ENCODE measurements at places on chromosomes 13 and 19.

DNA sequence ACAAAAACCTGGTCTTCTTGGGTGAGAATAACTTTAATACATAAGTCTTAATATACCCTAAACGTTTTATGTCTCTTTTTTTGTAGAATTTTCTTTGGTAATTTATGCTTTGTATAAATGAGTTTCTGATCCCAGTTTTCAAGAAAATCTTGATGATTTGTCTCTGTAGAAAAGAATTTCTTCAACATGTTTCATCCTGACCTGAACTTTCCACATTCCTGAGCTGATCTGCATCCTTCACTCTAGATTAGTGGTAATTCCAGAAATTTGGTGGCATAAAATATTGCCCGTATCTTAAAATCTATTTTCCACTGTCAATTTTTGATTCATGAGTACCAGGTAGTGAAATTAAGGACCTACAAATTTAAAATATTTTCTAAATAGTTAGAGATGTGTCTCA lies 16.3 kb downstream of the ZNF714 start:
- no peak for DNase-seq

- no peak for DNase-seq
Measured at GRCh38 chr19:11332822-11333221, 6.6 kb downstream of the RAB3D start.

GRCh38 chr19:52570000-52570861 lies at the start of gene ZNF701:
Gene ZNF701 (plus strand): TSS chr19:52570287. CDS start chr19:52574148, 3,861 bp downstream.
- peak; percentile 91 for DNase-seq

DNA sequence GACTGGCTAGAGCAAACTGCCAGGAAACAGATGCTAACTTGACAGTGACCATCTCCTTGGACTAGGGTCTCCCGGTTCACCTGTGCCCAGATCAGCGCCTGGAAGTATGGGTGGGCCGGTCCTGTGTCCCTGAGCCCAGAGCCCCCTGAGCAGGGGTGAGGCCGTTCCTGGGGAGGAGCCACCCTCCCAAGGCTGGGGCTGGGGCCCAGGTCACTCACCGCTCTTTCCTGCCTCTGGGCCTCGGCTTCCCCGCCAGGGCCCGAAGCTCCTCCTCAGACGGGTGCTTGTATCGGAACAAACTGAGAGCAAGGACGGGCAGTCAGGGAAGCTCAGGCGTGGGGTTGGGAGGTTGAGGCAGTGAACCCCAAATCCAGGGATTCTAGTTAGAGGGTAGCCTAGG lies 5.4 kb downstream of the TMEM161A start:
- DNase-seq, result no peak

DNA sequence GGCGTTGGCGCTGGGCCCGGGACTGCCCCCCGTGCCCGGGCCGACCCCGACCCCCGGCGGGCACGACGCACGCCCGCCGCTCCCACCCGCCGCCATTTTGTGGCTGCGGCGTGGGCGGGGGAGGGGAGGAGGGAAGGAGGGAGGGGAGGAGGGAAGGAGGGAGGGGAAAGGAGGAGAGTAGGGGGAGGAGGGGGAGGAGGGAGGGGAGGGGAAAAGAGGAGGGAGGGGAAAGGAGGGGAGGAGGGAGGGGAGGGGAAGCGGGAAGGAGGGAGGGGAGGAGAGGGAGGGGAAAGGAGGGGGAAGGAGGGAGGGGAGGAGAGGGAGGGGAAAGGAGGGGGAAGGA lies at the start of gene BTBD2:
TSS of gene BTBD2 (minus strand) at position 107 of the 343 bp plus-strand sequence. CDS start at position 96, 11 bp downstream.
- DNase-seq, result peak; percentile 67

- no peak for DNase-seq
Measured at GRCh38 chr13:112799394-112799793, 109.6 kb downstream of the ATP11A start.

GRCh38 chr13:33087091-33087490 lies 70.9 kb downstream of the KL start:
- DNase-seq, result no peak

GRCh38 chr13:39433651-39434050 lies 169.3 kb downstream of the LHFPL6 start:
- no peak for DNase-seq

DNA sequence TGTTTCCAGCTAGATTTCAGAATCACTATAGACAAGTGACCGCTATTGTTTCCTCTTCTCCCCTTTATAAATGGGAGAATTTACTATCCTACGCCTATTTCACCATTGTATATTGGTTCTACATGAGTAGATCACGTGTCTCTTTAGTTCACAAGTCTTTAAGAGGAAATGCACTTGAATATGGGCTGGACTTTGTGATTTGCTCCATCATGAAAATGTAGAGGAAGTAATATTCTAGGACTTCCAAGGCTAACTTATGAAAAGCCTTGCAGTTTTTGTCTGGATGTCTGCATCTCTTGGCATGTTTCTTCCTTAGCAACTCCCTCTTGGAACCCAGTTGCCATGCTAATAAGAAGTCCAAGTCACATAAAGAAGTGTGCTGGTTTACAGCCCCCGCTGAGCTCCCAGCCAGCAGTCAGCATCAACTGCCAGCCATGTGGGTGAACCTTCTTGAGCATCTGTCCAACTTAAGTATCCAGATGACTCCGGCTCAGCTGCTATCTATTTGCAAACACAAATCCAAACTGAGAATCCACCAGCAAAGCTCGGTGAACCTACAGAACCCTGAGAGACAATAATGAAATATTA lies 4.8 kb upstream of the FBXL3 start:
- no peak for DNase-seq

DNA sequence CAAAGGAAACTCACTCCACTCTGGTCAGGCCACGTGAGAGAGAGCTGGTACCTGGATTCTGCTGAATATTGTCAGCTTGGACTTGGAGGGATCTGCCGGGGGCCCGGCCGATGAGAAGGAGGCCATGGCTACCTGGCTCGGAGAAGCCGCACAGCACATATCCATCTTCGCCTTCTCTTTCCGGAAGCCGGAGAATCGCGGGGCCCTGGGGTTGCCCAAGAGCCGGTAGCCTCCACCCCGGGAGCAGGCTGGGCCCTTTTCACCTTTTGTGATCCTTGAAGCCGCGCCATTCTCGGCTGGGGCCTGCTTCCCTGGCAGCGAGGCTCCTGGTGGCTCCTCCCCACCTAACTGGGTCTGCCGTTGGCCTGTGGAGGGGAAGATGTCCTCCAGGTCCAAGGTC lies 28.9 kb downstream of the ZNF541 start:
- DNase-seq, result no peak

DNA sequence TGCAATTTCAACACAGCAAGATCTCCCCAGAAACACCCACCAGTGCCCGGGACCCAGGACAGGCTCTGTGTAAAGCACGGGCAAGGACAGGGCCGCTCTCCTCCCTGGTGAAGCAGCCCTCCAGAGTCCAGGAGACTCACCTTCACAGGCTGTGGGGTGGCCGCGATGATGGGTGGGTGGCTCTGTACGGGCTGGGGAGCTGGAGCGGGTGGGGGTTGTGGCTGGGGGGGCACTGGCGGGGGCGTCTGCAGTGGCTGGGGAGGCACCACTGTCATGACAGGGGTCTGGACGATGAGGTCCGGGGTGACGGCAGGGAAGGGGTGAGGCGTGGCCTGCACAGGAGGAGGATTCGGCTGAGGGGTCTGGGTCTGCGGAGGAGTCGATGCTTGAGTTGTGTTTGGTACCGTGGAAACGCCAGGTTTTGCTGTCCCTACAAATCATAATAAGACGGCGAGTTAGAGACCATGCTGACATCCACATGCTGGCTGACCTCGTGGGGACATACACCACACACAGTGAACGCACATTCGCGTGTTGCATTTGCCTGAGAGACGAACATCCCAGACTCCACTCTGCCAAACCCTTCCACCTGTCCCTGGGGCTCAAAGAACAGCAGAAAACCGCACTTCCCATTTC lies 33.1 kb upstream of the EPHX3 start:
- no peak for DNase-seq

- DNase-seq, result no peak
Measured at GRCh38 chr19:1063030-1063908, 3.7 kb upstream of the ARHGAP45 start.

DNA sequence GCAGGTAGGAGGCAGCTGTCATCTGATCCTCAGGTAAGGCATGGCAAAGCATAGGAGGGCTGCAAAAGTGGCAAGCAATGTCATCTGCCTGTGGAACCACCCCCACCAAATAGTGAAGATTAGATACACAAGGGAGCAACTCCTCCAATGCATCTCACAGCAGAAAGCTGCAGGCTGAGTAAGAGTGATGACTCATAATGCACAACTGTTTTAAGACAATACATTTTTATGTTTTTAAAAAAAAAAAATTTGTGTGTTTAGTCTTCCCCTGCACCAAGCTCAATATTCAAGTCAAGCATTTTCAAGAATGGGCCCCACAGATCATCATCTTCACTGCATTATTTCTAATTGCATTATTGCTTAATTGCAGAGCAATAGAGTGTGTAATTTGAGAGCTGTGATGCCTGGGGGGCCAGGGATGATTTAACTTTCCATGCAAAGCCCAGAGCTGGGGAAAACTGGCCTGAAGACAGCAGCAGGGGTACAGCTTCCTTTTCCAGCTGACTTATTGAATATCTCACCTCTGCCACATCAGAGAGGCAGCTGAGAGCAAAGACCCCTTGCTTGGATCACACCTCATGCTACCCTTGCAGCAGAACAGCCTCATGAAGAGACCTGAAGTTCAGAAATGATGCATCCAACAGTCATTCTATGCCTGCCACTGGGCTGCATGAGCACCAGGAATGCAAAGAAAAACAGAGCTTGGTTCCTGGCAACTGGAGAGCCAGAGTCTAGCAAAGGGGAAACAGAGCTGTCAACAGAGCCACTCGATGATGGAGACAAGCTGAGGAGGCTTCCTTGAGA lies 22.7 kb upstream of the POP4 start:
- DNase-seq, result no peak

- DNase-seq, result peak; percentile 26
Measured at GRCh38 chr13:78430166-78430791, 173.1 kb downstream of the POU4F1 start.

- DNase-seq, result no peak
Measured at GRCh38 chr13:61727767-61728166, 312.1 kb upstream of the PCDH20 start.

DNA sequence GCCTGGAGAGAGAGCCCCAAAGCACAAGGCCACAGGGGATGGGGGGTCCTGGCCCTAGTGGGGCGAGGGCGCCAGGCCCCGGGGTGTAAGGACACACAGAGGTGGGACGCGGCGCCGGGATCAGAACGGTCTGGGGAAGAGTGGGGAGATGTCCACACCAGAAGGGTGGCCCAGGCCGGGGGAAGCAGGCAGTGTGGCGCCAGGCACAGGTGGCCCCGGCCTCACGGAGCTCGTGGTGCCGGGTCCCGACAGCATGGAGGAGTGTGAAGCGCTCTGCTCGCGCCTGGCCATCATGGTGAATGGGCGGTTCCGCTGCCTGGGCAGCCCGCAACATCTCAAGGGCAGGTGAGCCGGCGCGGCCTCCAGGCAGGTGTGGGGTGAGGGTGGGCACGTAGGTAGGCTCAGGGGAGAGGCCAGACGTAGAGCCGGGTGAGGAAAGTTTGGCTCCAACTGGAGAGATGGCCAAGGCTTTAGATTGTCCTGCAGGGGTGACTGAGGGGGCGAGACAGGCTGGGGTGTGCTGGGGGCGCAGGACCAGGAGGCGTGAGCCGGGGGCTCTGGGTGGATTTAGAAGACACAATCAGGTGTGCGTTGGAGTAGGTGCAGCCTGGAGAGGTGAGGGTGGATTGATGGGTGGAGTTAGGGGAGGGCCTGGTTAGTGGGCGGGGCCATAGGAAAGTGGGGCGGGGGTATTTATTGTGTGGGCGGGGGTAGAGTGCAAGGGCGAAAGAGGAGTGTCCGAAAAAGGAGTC lies 2.9 kb upstream of the ARHGAP45 start:
- no peak for DNase-seq

DNA sequence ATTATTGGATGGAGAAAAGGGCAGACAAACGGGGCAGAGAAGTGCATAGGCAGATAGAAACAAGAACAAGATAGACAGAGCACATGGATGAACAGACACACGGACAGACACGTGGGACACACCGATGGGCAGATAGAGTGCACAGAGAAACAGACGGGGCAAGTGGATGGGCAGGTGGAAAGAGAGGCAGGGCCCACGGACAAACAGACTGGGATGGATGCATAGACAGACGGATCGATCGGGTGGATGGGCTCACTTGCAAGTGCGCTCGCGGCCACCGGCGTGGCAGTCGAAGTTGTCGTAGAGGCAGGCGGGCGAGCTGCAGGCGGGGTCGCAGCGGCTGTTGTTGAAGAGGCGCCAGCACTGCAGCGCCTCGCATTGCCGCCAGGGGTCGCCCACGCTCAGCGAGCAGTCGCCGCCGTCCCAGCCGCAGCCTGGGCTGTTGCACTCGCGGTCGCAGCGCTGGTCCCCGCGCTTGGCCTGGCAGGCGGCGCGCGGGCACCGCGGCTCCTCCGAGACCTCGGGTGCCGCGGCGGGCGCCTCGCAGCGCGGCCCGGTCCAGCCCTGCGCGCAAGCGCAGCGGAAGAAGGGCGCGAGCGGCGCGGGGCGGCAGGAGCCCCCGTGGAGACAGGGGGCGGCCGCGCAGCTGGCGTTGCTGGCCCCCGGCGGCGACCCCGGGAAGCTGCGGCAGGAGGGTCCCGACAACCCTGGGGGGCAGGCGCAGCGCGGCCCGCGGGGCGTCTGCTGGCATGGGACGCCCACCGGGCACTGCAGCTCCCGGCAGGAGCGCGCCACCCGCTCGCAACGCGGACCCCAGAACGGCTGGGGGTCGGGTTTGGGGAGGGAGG lies 23.3 kb downstream of the NOTCH3 start:
- DNase-seq, result peak; percentile 81

GRCh38 chr13:109200556-109200955 lies 571.1 kb downstream of the MYO16 start:
- DNase-seq, result no peak

DNA sequence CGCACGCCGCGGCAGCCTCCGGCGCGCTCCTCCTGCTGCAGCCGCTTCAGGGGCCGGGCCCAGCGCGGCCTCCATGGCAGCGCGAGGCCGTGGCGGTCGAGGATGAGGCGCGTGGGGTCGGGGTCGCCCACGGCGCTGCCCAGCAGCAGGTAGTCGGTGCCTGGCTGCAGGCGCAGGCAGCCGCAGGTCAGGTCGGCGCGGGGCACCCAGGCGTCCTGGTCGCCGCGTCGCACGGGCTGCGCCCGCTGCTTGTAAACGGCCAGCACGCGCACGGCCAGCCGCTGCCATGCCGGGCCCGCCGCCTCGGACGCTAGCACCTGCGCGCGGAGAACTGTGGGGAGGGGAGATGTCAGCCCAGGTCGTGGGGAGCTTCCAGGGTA lies 11.1 kb downstream of the NTN5 start:
- no peak for DNase-seq

DNA sequence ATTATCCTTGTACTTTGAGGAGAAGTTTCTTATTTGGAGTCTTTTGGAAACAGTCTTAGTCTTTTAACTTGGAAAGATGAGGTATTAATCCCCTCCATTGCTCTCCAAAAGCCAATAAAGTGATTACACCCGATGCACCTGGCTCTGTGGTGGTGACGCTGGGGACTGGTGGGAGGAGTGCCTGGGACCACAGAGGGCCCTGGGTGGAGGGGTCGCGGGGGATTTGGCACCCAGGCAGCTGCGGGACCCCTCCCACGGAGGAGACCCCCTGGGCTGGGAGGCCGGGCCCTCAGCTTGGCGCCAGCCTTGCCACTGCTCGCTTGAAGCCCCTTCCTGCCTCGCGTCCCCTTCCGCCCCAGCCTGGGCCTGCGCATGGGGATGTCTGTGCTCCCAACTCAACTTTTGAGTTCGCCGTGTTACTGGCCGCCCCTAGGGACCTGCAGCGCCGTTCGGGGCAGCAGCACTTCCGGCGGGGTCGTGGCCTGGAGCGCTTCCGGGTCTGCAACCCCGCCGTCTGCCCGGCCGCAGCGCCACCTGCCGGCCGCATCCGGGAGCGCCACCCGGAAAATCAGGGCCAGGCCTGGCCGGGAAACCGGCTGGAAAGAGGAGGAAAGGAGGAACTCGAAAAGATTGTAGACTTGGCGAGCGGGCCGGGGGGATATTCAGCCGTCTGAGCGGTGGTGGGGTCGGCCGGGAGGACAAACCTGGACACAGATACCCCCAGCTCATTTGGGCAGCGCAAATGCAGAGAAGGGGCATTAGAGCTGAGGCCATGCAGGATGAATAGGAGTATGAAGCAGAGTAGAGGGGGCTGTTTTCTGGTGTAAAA lies 8.4 kb downstream of the PEAK3 start:
- no peak for DNase-seq

Measured in renal pelvis (tissue), 12 donors.